ENCODE measurements at places on chromosomes 1 and 21.

GRCh38 chr21:43643193-43643592 lies 16.1 kb downstream of the HSF2BP start:
- DNase-seq, result no peak

- DNase-seq, result no peak
Measured at GRCh38 chr1:96820671-96821070, 99.1 kb downstream of the PTBP2 start.

GRCh38 chr1:57464756-57465155 lies 40.9 kb upstream of the DAB1 start:
- no peak for DNase-seq

GRCh38 chr21:31164713-31165694 lies 126.7 kb upstream of the KRTAP19-8 start:
- no peak for DNase-seq

Measured in RKO (cell line).